ENCODE measurements at places on chromosomes 3 and 15.

DNA sequence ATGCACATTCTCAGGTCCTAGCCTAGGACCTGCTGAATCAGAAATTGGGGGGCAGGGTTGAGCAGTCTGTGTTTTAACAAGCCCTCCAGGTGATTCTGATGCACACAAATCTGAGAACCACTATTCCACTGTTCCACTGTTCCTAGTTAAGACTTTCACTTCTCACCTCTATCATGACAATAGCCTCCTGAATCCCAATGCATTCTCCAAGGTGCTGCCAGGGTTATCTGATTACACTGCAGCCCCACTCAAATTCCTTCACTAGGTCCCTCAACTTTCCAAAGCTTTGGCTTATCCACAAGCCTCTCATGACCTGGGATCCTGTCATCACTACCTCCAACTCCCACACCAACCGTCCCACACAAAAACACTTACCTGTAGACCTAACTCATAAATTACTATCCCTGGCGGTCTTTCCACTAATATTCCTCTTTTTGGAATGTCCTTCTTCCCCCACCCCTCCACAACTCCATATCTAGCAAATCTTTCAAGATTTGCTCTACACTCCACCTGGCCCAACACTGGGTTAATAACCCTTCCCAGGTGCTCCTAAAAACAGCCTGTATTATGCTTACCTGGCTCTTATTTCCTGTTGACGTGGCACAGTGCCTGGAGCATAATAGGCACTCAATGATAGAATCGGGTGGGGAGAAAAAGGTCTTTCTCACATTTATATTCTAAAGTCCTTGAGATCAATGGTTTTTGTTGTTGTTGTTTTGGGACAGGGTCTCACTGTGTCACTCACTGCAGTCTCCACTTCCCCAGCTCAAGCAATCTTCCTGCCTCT lies 27.2 kb downstream of the TBL1XR1 start:
- no peak for DNase-seq

DNA sequence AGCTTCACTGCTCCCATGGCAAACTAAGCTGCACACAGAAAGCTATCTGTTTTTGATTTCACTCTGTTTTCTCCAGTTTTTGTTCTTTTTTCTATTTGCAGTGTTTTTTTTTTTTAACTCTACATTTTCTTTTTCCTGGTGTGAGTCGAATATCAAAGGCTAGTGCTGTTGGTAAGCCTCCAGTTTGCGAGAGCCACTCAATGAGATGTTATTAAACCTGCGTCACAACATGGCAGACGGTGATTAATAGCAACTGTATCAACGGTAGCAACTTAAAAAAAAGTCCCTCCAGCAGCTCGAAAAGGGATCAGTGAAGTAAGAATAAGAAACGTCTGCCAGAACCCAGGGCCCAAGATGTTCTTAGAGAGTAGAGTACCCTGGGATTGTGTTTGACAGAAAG lies 84.1 kb downstream of the MEIS2 start:
- no peak for DNase-seq

DNA sequence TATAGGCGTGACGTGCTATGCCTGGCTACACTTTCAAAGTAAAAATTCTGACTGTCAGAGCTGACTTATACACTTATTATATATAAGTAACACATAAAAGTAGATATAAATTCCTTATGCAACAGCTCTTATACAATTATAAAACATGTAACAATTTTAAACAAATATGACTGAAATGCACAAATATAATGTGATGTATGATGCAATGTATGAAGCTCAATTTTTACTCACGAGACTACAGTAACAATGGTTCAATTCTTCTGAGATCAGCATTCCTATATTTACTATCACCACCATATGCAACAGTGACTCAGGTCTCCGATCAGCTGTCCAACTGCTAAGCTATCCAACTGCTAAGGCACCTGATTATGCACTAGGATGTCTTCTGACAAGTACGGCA lies 8.2 kb downstream of the BNIP2 start:
- DNase-seq: no peak

- DNase-seq: no peak
Observed at GRCh38 chr3:143119974-143120715, 574 bp downstream of the CHST2 start.

- no peak for DNase-seq
Observed at GRCh38 chr3:142243134-142243533, 17.7 kb upstream of the GK5 start.

DNA sequence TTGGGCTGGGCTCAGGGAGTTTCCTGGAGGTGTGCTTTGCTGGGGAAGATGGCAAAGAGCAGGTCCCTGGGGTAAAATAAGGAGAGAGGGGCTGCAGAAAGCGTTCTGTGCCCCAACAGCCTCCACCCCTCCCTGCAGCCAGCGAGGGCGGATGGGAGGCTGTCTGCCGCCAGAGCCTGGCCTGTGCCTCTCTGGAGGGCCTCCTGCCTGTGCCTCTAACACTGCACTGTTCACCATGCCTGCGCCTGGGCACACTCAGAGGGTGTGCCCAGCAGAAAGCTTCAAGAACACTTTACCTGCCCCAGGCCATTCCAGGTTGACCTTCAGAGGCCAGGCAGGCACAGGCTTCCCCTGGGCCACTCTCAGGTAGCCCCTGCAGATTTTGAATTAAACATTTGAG lies 77.7 kb upstream of the KLF13 start:
- DNase-seq: no peak

DNA sequence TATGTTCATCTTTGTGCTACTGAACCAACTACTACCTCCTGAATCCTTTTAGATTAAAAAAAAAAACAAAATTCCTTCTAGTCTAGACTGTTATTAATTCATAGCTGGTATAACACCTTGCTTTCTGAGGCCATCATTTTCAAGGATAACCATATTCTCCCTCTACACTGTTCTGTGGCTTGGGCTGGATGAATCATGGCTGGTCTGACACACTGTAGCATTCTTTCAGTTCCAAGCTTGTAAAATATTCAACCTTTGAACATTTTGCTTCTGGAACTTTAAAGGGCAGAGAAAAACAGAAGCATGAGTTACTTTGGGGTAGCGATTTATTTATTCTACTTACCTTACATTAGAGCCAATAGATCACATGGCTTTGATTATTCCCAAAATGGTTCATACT lies 7.6 kb downstream of the HSPBAP1 start:
- DNase-seq: no peak

DNA sequence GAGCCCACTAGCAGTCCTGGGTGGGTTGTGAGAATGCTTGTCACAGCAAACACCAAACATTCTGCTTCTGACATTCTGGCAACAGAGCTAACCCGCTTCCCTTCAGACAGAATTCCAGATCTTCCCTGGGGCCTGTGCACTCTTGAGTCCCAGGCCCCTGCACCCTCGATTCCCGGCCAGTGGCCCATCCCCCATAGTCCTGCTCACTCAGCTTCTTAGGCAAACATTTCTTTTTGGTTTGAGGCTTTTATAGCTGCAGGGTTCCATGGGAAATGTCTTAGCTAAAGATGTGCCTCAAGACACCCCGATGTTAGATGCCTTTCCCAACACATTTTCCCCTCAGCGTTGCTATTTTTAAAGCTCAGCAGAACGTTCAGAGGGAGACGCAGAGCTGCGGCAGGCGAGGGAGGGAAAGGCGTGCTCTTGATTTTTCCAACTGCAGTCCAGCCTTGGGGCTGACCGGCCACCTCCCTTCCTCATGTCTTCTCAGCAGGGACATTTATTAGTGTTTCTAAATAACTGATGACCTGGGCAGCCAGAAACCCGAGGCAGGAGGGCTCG lies 35.2 kb downstream of the ABTB1 start:
- DNase-seq: no peak

- DNase-seq: no peak
Observed at GRCh38 chr15:87777054-87777561, 479.4 kb downstream of the NTRK3 start.

DNA sequence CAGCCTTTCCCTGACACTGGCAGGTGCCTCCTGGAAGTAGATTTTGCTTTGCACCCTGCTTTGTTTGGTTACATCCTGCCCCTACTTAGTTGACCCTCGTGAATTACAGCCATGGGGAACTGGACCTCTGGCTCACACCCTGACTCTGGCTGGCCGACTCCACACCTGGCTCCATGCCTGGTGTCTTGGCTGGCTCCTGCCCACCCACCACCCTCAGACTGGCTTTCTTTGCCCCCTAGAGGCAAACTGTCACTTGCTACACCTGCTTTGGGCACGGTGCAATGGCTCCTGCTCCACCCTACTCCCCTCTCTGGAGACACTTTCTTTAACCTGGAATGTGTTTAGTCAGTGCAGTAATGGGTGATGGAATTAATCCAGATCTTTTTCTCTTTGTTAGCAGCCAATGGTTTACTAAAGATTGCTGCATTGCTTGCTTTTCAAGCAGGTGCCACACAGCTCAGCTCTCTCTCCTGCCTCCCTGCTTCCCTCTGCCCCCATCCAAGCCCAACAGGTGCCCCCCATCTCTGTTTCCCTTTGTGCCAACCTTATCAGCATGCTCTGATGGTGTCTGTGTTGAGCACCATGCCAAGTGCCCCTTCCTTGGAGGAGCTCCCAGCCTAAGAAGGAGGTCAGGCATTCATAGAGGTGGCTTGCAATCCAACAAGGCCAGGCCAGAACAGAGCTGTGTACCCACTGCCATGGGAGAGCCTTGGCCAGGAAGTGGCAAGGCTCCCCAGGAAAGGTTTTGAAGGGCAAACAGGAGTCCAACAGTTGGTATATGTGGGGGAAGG lies 38.4 kb downstream of the RASGRF1 start:
- no peak for DNase-seq

GRCh38 chr3:14224895-14225294 lies 46.3 kb downstream of the LSM3 start:
- DNase-seq: no peak

DNA sequence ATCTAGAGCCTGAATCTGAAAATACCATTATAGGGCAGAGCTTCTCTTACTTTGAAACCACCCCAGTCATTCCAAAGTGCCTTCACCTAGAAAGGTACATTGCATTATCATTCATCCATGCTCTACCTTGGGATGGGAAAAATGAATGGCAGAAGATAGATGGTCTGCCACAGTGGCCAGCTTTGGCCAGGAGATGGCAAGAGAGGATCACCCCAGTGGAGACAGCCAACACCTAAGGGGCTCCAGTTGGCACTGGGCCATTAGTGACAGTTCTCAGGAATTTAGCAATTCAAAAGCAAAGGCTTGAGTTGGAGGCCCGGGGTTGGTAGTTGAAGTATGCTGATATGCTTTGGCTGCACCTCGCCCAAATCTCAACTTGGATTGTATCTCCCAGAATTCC lies 253.6 kb upstream of the MRPL3 start:
- no peak for DNase-seq
